ENCODE measurements at places on chromosomes 2 and 18.

- no peak for DNase-seq
Measured at GRCh38 chr2:127092901-127093516, 13.9 kb downstream of the BIN1 start.

- DNase-seq: no peak
Measured at GRCh38 chr2:223894968-223895367, 50.2 kb downstream of the WDFY1 start.

DNA sequence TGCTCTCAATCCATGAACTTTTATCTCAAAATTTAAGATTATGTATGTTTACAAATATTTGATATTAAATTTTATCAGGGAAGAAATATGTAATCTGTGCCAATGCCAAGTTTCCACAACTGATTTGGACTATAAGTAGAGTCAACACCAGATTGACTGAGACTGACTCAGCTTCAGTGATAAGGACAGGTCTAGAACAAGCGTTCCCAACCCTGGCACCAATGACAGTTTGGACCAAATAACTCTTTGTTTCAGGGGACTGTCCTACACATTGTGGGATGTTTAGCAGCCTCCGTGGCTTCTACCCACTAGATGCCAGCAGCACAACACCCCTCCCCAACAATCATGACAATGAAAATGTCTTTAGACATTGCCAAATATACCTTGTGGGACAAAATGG lies 165.3 kb downstream of the THADA start:
- no peak for DNase-seq

DNA sequence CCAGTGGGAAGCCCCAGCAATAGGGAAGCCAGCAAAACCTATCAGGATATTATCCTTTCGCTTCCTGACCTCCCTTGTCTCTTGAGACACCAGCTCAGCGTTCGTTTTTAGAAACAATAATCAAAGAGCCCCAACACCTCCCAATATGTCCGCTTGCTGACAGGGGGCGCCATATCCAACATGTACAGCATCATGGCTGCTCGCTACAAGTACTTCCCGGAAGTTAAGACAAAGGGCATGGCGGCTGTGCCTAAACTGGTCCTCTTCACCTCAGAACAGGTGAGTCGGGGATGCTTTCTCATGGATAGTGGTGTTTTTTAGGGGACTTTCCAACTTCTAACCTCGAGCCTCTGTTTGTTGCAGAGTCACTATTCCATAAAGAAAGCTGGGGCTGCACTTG lies 28.7 kb downstream of the GAD1 start:
- no peak for DNase-seq

DNA sequence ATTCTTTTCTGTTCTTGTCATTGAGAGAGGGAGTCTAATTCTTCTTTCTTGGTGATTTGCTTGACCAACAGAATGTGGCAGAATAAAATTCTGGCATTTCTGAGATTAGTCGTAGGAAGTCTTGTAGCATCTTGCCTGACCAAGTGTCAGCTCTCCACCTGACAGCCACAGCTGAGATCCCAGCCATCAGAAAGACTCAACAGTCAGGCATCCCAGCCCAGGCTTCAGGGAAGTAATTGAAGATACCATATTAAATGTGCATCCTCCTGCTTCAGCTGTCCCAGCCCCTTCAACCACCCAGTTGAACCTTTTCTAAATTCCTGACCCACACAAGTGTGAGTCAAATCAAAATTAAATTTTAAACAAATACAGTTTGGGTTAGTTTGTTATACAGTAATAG lies 208.3 kb downstream of the PIK3C3 start:
- no peak for DNase-seq

GRCh38 chr2:207110715-207111114 lies 55.0 kb downstream of the KLF7 start:
- no peak for DNase-seq

DNA sequence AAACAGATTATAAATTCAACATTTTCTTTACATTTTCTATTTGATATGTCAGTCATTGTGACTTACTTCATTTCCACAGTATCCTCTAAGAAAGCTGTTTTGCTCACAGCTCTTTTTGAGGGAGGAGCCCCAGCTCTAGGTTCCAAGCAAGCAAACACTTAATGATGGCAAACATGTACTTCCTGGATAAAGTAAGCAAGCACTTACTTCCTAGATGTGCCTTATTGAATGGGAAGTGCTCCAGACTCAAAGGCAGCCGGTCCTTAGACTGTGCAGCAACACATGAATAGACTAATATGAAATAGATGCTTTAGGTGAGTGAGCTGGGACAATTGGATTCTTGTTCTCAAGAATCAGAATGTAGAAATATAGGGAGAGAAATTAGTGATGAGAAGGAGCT lies 2149.8 kb upstream of the PIK3C3 start:
- DNase-seq: no peak

- DNase-seq: no peak
Measured at GRCh38 chr2:215910180-215910579, 103.2 kb downstream of the MREG start.

- DNase-seq: no peak
Measured at GRCh38 chr2:136005462-136006196, 20.2 kb upstream of the DARS1 start.

- DNase-seq: no peak
Measured at GRCh38 chr2:136067459-136067858, 50.5 kb downstream of the CXCR4 start.

- DNase-seq: no peak
Measured at GRCh38 chr2:85673716-85674375, 5.8 kb upstream of the SFTPB start.

- DNase-seq: no peak
Measured at GRCh38 chr2:212181646-212182045, 357.0 kb downstream of the ERBB4 start.

GRCh38 chr2:38742797-38743559 lies 8.2 kb downstream of the SRSF7 start:
- DNase-seq: no peak

DNA sequence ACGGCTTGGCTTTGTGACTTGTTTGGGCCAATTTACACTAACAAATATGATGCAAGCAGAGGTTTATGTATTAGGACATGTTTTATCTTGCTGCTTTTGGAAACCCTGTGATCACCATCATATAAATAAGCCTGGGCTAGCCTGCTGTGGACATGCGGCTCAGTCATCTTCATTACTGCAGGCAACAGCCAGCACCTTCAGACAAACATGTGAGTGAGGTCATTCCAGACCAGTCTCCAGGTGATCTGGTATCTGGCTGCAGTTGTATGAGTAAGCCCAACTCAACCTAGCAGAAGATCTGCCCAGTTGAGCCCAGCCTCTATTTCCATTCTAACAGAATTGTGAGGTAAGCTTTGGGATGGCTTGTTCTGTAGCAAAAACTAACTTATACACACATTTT lies 254.6 kb upstream of the ATP5MC3 start:
- no peak for DNase-seq

GRCh38 chr2:217919781-217920351 lies 82.9 kb downstream of the TNS1 start:
- no peak for DNase-seq

DNA sequence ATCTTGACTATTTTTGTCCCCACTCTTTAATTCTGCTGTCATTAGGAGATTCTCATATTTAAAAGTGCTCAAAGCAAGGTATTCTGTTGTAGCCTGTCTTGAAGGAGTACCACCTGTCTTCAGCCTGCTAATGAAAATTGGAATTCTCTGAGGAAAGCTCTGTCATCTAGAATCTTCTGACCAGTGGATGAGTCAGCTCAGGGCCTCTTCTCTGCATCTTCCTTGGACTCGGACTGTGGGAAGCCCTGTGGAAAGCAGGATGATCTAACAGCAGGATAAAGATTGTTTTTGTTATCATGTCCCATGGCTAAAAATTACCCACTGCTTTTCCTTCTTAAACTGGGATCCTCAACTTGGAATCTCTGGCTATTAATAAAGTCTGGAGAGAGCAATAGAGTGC lies 18.7 kb upstream of the TMEM200C start:
- DNase-seq: no peak

DNA sequence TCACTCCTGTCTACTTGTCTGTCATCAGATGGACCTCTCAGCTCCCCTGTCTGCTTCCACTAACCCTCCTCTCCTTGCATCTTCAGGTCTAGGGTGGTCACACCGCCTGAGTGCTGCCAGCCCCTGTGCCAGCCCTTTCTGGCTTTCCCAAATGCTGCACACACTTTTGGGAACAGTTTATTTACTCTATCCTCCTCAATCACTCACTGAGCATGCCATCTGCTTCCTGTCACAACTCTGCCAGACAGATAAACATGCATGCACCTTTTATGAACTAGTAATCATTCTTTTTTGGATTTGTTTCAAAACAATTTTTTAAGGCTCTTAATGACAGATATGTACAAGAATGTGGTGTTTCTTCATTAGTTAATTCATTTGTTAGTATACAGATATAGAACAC lies 56.3 kb upstream of the CCDC195 start:
- no peak for DNase-seq

DNA sequence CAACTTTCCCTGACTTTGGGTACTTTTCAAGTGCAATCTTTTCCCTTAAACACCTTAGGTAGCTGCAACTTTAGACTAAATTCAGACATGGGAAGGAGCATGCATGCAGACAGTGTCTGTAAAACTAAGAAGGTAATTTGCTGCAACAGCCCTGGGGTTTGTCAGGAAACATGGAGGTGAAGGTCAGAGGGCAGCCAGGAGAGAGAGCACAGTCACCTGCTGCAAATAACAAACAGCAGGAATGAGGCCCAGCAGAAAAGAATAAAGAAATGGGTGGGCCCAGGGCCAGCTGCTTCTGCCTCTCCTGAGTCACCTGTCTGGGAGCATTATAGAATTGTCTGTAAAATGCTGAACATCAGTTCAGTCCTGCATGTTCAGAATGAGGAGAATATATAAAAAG lies 35.2 kb downstream of the MTHFD2 start:
- DNase-seq: no peak

DNA sequence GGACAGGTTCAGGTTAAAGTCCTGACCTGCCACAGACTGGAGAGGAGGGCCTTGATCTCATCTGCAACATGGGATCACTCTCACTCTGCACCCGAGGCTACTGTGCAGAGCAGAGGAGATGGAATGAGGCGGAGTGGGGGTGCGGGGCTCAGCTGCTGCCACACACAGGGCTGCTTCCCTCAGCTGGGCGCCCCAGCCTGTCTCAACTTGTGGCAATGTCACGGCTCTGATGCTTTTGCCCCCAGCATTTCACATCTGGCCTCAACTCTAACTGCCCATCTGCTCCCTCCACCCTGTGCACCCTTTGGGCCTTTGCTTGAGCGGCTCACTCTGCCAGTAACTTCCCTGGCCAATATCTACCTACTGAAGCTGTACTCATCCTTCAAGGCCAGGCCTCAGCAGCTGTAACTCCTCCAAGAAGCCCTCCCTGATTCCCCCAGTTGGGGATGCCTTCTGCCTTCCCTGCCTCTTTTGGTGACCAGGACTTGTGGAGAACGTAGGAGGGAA lies 70.3 kb downstream of the POLR1A start:
- DNase-seq: no peak

DNA sequence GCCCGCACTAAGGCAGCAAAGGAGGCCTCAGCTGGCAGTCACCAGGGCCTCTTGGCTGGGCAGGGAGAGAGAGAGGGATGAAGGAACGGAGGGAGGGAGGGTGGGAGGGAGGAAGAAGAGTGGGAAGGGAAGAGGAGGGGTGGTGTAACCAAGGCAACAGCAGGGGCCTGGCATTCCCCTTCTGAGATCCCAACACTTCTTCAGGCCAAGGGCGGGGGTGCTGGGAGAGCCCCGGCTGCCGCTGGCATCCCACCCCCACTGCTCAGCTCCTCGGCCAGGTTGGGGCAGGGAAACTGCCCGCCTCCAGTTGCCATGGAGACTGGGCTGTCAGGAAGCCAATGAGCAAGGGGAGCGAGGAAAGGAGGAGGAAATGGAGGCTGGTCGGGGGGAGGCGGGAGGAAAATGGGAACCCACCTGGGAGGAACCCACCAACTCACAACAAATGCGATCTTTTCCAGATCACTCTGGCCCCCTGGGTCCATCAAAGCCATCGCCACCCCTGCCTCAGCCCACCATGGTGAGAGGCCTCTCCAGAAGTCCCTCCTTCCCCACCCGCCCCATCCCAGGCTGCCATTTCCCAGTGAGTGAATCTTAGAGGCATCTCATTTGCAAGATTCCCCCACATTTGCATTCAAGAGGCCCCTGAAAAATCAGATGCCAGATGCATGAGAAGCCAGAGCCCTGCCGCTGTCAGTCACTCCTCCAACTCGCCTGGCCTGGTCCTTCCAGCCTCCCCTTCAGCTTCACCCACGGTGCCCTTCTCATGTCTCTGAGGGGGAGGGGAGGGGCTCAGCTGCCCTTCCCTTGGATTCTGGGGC lies 12.4 kb downstream of the SH2D6 start:
- DNase-seq: no peak

DNA sequence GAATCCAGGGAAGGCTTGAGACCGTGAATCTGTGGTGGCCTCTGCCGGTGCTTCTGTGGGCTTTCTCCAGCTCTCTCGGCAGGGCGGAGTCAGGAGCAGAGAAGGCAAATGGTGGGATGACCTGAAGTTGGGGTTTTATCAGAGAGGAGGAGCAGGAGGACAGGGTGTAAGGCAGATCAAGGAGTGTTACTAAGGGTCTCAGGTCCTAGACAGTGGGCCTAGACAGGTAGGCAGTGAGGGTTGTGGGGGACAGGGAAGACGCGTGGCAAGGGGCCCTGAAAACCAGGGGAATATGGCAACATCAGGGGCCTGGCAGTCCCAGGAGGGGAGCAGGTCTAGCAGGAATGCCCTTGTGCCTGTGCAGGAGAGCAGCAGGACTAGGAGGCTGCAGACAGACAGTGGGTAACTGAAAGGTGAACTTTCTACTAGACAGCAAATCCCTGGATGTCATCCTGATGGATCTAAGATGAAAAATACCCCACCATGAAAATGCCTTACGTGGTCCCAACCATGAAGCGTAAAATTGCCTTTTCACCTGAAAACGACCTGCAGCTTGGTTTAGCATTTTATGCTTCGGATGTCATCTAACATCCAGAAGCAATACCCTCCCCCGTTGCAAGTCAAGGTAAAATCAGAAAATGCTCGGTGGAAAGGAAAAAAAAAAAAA lies 42.1 kb downstream of the SRSF7 start:
- DNase-seq: no peak

DNA sequence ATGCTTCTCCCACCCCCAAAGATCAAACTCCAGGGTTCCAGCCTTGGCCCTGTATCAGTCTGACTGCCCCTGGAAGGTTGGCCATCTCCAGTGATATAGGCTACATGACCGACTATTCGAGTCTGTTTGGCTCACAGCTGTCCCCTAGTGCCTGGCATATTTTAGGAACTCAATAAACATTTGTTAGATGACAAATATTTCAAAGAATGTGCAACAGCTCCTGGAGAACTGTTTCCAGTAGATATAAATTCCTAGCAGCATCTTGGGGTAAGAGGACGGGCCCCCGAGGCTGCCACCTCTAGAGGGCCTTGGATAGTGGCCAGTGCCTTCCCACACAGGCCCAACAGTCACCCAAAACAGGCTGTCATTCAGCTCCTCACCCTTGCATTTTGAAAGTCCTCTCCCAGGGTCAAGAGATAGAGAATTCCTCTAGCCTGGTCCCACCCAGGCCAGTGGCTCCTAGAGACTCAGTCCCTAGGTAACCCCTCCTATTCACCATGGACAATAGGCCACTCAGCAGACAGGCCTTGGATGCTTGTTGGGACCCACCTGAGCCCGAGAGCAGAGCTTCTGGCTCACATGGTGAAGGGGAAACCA lies 45.1 kb upstream of the ATP6V1B1 start:
- DNase-seq: no peak

All from stromal cell of bone marrow (primary cell).